ENCODE measurements at places on chromosomes 1 and 21.

DNA sequence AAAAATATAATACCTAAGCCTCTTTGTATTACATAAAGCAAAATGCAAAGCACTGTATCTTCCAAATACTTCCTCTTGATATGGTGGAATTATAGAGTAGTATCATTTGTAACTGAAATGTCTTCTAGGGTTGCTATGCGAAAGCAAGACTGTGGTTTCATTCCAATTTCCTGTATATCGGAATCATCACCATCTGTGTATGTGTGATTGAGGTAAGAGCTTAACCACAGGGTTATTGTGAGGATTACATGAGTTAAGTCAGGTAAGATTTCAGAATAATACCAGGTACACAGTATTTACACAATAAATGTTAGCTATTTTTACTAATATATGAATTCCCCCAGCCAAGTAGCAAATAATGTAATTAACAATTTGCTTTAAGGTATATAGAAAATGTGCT, 24.7 kb downstream of the CD53 start:
- no peak for DNase-seq

GRCh38 chr1:21550866-21551475, 41.7 kb downstream of the ALPL start:
- DNase-seq = no peak

- no peak for DNase-seq
Measured at GRCh38 chr1:82197606-82198005, 396.9 kb downstream of the ADGRL2 start.

- DNase-seq = no peak
Measured at GRCh38 chr1:162627662-162628296, 4.5 kb upstream of the DDR2 start.

DNA sequence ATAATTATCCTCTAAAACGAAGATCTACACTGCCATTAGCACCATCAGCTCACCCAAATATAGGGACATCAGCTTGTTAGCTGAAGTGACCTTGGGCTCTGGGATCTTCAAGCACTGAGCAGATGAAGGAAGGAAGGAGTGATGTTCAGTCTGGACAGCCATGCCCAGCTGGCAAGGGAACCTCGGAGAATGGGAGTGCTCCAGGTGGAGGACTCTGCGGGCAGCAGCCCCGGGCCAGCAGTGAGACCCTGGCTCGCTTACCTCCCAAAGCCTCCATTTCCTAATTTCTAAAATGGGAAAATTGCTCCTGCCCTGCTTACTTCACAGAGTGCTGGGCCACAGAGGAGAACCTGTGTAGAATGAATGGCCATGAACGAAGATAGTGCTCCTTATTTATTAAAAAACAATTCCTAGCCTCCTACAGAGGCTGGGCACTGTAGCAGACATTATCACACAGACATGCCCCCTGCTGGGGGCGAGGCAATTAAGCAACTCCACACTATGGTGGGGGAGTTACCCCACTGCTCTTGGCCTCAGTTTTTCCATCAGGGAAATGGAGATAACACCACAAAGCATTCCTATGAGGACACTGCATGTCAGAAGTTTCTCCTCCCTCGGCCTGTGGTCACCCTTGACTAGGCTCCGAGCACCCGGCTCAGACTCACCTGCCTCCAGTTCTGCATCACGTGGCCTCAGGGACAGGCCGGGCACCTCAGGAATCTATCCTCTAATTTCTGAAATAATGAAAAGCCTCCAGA, 117.6 kb downstream of the KCNN3 start:
- DNase-seq = no peak

- DNase-seq = no peak
Measured at GRCh38 chr1:38003261-38004250, 1.8 kb downstream of the FHL3 start.

DNA sequence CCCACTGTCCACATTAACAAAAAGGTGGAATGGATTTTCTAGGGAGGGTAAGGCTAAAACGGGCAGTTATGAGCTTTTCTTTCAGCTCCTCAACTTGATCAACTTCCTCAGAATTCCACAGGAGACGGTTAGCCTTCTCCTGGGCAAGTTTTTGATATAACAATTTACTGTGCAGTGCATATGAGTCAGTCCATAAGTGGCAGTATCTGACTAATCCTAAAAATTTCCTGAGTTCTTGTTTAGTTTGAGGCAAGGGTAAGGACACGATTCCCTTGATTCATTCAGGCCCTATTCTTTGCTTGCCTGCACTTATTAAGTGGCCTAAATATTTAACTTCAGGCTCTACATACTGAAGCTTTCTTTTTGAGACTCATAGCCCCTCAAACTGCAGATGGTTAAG, 6.2 kb upstream of the AADACL3 start:
- DNase-seq = no peak

- no peak for DNase-seq
Measured at GRCh38 chr21:27725916-27726315, 759.0 kb upstream of the ADAMTS5 start.

DNA sequence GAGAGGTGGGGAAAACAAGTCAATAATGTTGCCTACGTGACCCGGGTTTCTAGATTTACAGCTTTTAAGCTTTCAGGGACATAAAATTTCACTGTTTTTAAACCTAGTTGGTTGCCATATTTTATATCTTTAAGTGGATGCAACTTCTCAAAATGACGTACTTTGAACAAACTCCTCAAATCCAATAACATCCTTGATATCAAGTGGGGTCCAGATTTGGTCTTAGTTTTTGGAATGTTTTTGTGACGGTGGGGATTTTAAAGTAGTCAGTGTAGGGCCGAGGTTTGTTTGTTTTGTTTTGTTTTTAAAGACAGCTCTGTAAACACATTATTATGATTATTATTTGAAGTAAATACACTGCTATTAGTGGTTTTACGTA, 453 bp downstream of the CDKN2C start:
- no peak for DNase-seq

DNA sequence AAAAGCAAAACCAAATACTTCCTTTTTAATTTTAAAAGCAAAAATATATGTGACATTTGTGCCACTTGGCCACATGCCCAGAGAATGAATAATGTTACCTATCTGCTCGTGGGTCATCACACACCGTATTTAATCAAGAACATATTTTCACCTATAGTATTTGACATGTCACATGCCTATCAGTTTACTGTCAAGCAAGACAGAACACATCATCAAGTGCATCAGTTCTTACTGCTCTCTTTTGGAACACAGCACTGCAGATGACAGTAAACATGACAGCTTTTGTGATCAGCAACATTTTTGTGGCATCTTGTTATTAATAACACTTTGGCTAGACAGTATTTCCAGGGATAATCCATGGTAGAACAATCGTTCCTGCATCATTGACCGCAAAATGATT, 134.4 kb downstream of the LRRC7 start:
- DNase-seq = no peak

- DNase-seq = no peak
Measured at GRCh38 chr1:42264511-42265190, 70.4 kb downstream of the FOXJ3 start.

GRCh38 chr1:24233684-24234600, 46.9 kb upstream of the IFNLR1 start:
- no peak for DNase-seq

DNA sequence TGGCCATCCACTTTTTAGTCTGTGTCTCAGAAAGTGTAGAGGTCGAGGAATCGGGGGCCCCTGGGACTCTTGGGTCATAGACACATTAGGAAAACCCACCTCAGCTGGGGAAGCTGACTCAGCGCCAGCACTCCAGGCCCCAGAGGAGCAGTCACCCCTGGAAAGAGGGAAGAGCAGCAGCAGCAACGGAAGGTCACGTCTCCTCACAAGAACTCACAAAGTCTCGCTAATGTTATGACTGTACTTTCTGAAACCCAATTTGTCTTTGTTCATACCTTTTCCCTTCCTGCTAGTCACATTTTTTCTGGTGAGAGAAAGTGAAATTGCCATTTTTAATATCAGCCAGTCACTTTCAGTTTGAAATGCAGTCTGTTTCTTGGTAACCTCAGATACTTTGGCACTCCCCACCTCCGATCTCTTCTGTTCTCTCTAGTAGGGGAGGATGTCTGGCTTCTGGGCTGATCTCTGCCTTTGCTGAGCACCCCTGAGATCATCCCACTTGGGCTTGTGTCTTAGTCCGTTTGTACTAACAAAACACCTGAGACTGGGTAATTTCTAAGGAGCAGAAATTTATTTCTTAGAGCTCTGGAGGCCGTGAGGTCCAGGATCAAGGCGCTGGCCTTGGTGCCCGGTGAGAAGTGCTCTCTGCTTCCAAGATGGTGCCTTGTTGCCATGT, 6.0 kb upstream of the NLRP3 start:
- peak; percentile 49 for DNase-seq

DNA sequence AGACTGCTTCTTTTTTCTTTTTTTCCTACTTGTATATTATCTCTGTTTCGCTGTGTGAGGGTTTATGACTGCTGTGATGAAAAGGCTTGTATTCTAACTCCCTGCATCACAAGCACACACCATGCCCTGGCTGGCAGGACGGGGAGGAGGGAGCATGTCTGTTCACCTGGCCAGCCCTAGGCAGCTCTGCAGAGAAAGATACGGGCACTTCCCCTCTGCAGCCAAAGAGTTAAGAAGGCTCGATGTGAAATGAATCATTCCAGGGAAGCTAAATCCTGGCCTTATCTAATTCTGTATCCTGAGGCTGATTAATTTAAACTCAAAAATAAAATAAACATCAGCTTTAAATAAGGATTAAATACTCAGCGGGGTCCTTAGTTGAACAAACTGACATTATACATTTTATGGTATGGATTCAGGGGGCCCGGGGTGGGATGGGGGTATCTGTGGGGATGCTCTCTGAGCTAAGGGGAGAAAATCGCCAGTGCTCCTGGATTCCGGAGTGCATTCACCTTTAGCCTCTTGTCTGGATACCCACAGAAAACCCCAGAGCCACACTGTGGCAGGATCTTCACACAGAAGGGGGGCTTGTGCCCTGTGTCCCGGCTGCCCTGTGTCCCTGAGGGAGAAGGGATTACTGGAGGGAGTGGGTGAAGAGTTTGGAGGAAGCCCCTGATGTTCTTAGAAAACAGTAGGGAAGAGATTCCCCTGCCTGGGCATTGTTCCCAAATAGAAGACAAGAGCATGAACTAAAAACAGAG, 321.5 kb downstream of the NPHP4 start:
- DNase-seq = no peak

- DNase-seq = no peak
Measured at GRCh38 chr1:226964611-226965486, 24.8 kb downstream of the COQ8A start.

DNA sequence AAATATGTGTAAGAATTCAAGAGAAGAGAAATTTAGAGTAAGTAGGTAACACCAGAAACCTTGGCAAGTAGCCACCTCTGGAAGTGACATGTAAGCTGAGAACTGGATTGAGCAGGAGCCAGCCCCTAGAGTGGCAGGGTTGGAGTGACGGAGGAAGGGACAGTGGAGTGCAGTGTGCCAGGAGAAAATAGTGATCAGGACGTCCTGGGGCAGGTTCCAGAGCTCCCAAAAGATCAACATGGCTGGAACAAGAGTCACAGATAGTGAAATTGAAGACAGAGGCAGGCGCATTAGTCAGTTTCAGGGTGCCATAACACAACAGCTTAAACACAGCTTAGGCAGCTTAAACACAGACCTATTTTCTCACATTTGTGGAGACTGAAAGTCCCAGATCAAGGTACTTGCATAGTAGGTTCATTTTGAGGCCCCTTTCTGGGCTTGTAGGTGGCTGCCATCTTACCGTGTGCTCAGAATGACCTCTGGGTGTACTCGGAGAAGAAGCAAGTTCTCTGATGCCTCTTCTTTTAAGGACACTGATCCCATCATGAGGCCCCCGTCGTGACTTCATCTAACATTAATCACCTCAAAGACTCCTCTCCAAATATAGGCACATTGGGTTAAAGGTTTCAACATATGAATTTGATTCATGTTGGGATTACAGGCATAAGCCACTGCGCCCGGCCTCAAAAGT, 37.2 kb downstream of the GNPAT start:
- no peak for DNase-seq

DNA sequence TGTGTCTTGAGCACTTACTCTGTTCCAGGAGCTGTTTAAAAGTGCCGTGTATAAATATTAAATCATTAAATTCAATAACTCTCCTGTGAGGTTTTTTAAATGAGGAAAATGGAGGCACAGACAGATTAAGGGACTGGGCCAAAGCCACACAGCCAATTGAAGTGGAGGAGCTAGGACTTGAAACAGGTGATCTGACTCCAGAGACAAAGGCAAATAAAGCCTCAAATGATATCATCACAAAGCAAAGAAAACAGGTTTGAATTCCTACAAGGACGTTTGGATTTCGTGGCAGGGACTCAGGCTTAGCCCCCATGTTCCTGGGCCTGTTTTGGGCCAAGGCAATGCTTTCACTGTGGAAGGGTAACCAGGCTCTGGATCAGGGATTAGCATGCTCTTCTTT, 45.2 kb upstream of the DMBX1 start:
- DNase-seq = no peak

- no peak for DNase-seq
Measured at GRCh38 chr1:154467434-154468102, 34.5 kb upstream of the TDRD10 start.

- DNase-seq = peak; percentile 75
Measured at GRCh38 chr1:209769171-209769904, 13.5 kb downstream of the TRAF3IP3 start.

- no peak for DNase-seq
Measured at GRCh38 chr21:26067836-26068594, 102.6 kb downstream of the APP start.

DNA sequence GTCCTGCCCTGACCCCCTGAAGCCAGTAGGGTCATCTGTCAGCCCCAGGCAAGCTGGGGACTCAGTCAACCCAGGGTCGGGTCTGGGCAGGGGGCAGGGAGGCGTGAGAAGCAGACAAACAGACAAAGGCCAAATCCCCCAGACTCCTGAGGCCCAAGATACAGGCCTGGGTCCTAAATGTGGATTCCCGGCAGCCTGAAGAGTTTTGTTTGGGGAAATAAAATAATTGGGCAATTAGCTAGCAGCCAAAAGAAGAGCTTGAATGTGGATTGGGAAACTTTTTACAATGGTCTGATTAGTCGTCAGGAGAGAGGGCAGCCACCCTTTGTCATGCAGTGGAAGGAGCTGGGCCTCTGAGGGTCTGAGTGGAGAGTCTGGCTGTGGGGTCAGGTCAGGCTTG, 4.5 kb upstream of the LEFTY2 start:
- DNase-seq = no peak

DNA sequence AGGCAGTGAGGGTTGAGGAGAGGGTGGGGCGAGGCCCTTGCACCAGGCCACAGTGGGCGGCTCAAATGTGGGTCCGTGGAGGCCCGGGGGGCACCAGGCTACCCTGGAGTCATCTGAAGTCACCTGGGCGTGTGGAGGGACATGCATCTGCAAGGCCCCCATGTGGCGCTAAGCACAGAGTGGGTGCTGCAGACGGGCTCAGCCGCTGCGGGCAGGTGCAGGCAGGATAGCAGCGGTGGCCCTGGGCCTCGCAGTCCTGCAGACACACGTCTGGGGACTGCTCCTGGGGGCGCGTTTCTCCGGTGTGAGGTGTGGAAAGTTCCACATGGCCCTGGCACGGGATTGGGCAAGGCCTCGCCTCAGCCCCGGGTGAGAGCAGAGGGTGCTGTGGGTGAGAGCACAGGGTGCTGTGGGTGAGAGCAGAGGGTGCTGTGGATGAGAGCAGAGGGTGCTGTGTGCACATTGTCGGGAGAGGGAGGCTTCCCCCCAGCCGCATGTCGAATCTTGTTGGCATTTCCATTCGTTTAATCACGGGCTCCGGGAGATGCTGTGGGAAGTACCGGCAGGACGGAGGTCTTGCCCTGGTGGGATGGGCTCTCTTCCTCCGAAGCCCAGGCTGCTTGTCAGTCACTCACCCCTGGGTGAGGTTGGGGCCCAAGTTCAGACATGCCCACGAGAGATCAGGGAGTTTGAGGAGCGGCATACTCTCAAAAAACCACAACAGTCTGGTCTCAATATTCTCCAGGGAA, 46.5 kb downstream of the TP73 start:
- no peak for DNase-seq

GRCh38 chr1:233744779-233745513, 131.0 kb downstream of the KCNK1 start:
- no peak for DNase-seq

All from CD4-positive, alpha-beta T cell treated with Interleukin-1 beta for 1 hour (primary cell).